ENCODE measurements at places on chromosomes 5 and 9.
A peak's percentile ranks its signal among the peaks of the same experiment; 100 is the strongest.

GRCh38 chr9:20692554-20692953, 8.5 kb downstream of the FOCAD start:
- DNase-seq = no peak

GRCh38 chr9:70260007-70260443, 1.2 kb downstream of the SMC5 start:
- DNase-seq = no peak

DNA sequence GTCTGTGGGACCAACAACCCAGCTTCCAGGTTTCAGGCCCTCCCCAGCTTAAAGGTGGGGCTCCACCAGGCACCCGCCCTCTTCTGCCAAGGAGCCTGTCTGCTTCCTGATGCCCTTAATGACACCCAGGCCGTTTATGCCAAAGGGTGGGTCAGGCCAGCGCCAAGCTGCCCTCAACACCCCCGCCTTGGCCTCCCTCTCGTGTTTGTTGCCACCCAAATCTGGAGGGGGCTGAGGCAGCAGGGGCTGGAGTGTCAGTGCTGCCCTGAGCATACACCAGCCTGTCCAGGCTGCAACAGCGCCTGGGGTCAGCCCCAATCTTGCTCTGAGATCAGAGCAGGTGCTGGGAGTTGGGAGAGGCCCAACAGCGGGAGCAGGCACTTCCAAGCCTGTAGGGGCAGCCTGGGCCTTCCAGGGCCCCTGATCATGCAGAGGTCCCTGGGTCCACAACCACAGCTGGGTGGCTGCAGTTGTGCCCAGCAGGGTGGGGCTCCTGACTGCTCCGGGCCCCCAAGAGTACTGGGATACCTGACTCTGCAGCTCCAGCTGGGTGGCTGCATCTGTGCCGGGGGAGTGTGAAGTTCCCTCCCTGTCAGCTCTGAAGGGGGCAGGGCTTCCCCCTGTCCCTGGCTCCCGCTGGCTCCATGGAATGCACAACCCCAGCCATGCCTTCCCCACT, 34.5 kb upstream of the TYRP1 start:
- DNase-seq = peak; percentile 8

GRCh38 chr9:129331772-129332500, 153.9 kb upstream of the IER5L start:
- DNase-seq = no peak

GRCh38 chr9:20683351-20684034, 566 bp upstream of the FOCAD start:
- peak; percentile 58 for DNase-seq

GRCh38 chr5:127587246-127587917, 61.5 kb upstream of the CTXN3 start:
- DNase-seq = no peak

- DNase-seq = no peak
These were observed 140.8 kb upstream of the MTAP start for GRCh38 chr9:21661626-21662025.

GRCh38 chr9:20646656-20647055, 24.4 kb upstream of the MLLT3 start:
- DNase-seq = no peak

- no peak for DNase-seq
These were observed 4.8 kb downstream of the DENND1A start for GRCh38 chr9:123925161-123925560.

- no peak for DNase-seq
These were observed 163.9 kb upstream of the DMRT1 start for GRCh38 chr9:677461-678097.

GRCh38 chr5:21663082-21663481, 1190.1 kb downstream of the CDH12 start:
- no peak for DNase-seq

DNA sequence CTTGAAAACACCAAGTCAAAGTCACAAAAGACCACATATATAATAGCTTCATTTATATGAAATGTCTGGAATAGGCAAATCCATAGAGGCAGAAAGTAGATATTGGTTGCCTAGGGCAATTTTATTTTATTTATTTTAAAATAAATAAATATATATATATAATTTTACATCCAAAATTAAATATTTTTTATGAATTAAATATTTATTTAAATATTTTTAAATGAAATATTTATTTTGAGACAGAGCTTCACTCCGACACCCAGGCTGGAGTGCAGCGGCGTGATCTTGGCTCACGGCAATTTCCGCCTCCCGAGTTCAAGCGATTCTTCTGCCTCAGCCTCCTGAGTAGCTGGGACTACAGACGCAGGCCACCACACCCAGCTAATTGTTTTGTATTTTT, 58.9 kb upstream of the ATG10 start:
- no peak for DNase-seq

DNA sequence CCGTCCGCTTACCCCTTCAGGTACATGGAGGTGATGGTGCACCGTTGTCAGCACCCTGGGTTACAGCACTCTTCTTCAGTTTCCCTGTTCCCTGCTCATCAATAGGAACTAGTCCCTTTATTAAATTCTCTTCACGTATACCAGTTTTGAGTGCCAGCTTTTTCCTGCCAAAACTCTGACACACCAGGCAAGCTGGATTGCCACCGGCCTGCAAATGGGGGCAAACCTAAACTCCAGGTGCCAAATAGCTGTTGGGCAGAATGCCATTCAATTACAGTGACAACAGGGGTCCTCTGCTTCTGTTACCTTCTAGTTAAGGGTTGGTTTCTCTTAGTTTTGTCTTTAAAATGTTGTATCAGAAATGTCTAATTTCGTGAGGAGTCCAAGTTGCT, 400.4 kb downstream of the OSTF1 start:
- no peak for DNase-seq

- DNase-seq = no peak
These were observed 8.2 kb downstream of the COL27A1 start for GRCh38 chr9:114163517-114163951.

DNA sequence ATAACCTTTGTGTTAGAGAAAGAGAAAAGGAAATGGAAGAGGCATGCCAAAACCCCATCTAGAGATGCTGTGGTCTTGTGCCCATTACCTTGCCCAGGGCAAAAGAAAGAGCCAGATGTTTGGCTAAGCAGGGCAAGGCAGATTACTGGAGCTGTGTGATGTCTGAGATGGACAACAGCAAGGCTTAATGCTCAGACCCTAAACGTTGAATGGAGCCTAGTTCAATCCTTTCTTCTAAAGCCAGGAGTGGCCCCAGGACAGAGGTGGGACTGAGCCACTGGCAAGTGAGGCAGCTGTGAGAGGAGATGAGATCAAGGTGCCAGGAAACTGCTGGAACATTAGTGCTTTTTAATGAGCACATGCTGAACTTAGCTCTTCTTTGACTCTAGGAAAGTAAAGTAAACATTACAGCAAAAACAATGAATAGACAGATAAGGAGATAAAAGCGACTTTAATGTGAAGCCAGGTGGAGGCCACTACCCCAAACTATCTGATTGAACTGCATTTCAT, 143.0 kb upstream of the EGFLAM start:
- no peak for DNase-seq

GRCh38 chr5:167057665-167058064, 1233.8 kb upstream of the WWC1 start:
- DNase-seq = no peak

DNA sequence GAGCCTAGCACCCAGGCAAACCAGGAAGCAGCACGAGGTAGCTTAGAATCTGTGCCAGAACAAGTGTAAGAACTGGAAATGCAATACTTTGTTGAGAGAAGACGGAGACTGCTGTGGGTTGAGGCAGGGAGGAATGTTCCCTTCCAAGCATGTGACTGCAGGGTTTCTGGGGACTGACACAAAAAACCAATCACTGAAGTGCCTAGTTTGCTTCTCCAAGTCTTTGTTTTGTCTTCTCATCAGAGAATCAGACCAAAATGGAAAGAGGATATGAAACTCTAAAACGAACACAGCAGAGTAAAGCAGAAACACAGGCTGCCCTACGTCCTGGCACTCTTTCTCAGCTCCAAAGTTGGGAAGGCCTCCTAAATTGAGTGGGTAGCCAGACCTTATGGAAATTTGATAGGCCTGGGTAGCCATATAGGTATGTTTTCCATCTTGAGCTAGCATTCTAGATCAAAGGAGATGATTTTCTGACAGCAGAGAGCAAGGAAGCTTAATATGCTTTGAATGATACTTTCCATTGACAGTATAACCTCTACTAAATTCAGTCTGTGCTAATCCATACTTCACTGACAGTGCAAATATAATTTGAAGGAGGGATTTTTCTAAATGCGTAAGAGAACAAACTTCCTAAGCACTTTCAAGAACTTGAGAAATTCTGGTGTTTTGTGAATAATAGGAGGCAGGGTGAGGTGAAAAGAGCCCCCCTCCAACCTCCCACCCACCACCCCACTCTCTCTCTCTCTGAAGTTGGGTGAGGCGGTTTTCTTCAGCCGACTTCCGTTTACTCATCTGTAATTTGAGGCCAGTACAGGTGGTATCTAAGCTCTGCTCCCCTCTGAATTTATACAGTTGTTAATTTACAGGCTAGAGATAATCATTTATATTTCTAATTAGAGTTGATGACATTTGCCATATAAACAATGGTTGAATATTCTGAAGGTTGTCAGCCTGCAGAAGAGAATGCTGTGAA, 5.5 kb downstream of the ADRB2 start:
- DNase-seq = no peak

DNA sequence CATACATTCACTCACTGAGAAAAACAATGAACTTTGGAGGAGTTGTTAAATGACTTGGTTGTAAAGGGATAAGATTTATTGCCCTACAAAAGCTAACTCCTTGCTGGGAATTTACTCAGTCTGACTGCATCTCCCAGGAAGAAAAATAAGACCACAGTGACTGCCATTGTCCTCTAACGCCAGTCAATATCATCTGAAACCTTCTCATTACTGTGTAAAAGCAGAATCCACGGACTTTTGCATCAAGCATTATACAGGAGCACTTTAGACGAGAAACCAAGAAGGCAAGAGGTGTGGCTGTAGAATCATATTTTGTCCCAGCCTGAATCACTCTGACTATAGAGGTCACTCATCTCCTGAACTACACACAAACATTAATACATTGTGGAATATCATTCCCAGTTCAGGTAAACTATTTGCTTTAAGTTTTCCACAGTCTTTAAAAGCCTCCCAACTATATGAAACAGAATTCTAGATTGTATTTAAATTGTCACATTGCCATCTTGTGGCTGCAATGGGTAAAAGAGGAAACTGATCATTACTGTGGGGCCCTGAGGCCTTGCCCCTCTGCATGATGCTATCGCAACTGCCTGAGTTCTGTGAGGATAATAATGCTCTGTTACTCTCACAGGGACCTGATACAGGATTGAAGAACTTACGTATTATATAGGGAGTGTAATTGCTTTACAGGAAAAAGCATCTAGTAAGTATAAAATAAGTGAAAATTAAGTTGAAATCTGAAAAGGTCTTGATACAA, 142.9 kb downstream of the SLCO4C1 start:
- no peak for DNase-seq

- DNase-seq = no peak
These were observed 24.3 kb downstream of the CENPP start for GRCh38 chr9:92349771-92350739.

GRCh38 chr5:119368238-119368630, 12.4 kb downstream of the TNFAIP8 start:
- peak; percentile 58 for DNase-seq

DNA sequence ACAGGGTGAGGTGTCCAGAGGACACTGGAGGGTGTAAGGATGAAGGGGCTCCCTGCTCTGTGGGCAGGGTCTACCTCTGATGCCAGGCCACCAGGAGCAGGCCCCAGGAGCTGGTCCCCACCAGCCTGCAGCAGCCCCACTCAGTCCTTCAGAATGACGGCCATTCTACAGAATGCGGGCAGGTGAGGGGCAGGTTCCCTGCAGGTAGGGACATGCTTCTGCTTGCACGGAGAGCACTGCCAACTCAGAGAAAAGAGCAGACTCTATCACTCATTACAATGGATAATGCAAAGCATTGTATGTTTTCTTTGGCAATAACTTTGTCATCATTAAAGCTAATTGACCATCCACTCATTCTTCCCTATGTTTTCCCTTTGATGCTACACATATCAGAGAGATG, 39.0 kb downstream of the DDX31 start:
- no peak for DNase-seq

GRCh38 chr5:156181656-156182055, 145.3 kb upstream of the SGCD start:
- no peak for DNase-seq

- DNase-seq = no peak
These were observed 4.7 kb downstream of the TNFSF8 start for GRCh38 chr9:114925672-114926071.

DNA sequence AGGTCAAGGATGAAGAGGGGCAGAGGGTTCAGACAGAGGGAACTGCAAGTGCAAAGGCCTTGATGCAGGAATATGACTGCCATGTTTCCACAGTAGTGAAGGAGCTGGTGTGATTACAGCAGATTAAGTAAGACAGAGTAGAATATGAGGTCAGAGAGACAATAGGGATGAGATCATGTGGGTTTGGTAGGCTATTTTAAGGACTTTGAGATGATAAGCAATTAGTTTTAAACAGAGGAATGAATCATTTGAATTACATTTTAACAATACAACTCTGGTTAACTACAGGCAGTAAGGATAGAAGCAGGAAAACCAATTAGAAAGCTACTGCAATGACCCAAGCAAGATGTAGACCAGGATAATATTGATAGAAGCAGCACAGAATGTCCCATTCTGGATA, 7.7 kb downstream of the CENPK start:
- no peak for DNase-seq

DNA sequence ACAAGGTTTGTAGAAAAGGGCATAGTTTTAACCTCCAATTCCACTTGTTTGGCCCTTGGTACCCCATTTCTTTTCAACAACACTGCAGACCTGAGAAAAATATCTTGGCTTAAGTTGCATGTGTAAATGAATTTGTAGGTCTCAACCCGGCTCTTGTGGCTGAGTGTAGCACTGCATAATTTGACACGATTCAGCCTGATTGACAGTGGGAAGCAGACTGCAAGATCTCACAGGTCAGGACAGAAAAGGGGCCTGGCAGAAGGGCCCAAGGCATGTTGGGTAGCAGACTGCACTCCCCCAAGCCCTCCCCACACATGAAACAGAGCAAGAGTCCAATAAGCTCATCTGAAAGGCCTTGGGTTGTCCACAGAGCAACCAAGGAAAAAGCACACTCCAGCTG, 169.7 kb upstream of the SMARCA2 start:
- no peak for DNase-seq

DNA sequence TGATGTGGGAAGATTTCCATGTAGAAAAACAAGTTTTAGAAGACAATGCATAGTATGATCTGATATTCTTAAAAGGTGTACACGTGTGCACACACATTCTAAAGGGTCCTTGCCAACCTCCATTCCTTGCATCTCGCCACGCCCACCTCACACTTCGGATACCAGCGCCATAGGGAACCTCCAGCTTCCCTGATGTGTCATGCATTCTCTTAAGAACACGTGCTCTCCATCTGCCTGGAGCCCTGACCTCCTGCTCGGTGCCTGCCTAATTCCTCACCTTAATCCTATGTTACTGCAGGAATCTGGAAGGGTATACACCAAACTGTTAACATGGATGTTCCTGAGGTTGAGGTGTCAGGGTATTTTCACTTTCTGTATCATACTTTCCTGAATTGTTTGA, 63.1 kb downstream of the PTCD2 start:
- DNase-seq = no peak

- DNase-seq = no peak
These were observed 14.4 kb downstream of the RALGDS start for GRCh38 chr9:133106511-133107244.
